ENCODE measurements at places on chromosomes 7 and 10.

- no peak for DNase-seq
Measured at GRCh38 chr7:139421123-139421522, 61.4 kb downstream of the LUC7L2 start.

DNA sequence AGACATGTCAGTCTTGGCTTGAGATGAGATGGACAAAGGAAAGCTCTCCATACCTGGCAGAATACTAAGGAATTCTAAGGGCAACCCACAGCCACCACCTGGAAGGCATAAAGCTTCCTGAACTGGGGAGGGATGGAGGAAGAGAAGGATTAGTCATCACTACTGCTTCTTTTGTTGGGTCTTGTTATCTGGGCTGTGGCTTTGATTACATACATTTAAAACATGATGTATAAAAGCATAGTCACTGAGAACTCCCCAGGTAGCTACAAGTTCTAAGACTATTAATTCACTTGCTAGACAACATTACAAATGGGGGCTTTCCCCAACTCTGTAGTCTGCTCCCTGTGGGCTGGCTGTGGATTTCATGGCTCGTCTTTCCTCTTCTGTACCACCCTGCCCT lies 58.2 kb downstream of the RBM33 start:
- DNase-seq, result no peak

- no peak for DNase-seq
Measured at GRCh38 chr10:74084955-74085354, 65.7 kb downstream of the AP3M1 start.

DNA sequence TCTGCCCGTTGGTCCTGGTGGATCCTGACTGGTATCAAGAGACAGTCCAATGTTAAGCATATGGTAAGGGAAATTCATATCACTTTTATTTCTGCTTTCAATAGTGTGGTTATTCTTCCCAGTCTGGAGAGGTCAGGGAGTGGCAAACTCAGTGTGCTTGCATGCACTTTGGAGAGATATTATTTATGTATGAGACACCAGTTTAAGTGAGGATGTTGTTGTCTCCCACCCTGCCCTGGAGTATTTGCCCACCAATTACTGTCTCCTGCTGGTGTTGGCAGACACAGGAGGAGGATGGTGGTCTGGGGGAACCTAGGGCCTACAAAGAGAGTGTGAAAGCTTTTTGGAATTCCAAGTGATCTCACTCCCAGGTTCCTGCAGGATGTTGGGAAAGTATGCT lies 59.7 kb downstream of the OR13A1 start:
- DNase-seq, result no peak

- DNase-seq, result no peak
Measured at GRCh38 chr10:1189166-1190051, 133.2 kb downstream of the WDR37 start.

- no peak for DNase-seq
Measured at GRCh38 chr10:34537629-34538231, 277.4 kb downstream of the PARD3 start.

DNA sequence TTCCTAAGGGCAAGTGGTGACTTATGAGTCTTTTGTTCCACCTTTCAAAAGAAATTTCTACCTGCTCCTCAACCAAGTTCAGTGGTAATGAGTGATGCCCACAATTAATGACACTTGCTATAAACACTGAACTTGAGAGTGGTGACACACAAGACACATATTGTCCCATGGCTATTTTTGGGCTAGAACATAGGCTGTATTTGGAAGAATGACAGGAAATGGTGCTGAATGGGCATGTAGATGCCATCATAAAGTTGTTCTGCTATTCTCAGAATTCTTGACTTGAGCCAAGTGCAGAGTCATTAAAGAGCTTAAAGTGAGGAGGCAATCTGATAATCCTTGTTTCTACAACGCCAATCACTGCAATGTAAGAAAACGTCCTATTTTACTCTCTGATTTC lies 313.3 kb downstream of the AGMO start:
- DNase-seq, result no peak

GRCh38 chr10:64365663-64366062 lies 844.5 kb downstream of the REEP3 start:
- no peak for DNase-seq

DNA sequence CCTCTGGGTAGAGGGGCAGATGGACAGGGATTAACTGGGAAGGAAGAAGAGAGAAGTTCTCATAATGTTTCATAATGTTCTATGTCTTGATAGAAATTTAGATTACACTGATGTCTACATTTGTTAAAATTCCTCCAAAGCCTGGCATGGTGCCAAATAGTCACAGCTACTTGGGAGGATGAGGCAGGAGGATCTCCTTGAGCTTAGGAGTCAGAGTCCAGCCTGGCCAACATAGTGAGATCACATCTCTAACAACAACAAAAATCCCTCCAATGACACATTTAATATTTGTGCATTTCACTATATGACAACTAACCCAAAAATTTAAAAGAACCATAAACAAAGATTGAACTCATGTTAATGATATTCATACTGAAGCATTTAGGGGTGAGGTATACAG lies 33.0 kb upstream of the PPP1R3C start:
- DNase-seq, result no peak

DNA sequence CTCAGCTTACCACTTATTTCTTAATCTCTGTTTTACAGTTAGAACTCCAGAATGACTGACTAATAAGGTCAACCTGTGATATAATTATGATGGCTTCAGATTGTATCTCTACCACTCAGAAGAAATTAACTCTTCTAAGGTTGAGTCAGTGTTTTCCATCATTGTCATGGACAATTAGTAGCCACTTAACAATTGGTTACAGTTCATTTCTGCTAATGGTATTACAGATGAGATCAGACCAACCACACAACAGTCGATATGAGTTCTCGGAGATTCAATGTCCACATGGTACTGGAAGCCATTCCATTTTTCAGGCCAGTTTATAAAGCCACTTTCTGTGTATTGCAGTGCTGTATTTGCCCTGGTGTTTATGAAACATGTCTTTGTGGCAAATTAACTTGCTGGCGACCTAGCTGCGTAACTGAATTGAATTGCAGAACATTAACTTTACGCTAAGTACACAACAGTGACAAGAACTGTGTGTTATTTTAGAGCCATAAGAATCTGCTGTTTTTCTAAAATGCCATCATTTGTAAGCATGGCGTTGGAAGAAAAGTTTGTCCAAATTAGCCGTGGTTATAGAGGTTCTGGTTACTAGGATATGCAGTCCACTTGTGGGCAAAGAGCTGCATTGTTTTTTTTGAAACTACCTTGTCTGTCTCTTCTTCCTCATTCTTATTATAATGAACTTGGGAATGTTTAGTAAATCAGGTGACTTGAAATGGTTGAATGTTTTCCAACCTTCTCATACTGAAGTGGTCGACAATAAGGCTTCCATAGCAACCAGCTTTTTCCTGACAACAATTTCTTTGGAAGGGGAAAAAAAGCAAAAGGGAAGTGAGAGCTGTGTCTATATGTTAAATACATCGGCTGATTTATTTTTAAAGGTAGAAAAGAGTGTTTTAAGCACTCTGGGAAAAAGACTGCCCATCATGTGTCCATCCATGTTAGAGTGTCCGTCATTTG lies 76.4 kb downstream of the CELF2 start:
- no peak for DNase-seq

- no peak for DNase-seq
Measured at GRCh38 chr10:125284875-125285597, 124.7 kb upstream of the CTBP2 start.

- no peak for DNase-seq
Measured at GRCh38 chr7:2883101-2883500, 39.0 kb upstream of the GNA12 start.

DNA sequence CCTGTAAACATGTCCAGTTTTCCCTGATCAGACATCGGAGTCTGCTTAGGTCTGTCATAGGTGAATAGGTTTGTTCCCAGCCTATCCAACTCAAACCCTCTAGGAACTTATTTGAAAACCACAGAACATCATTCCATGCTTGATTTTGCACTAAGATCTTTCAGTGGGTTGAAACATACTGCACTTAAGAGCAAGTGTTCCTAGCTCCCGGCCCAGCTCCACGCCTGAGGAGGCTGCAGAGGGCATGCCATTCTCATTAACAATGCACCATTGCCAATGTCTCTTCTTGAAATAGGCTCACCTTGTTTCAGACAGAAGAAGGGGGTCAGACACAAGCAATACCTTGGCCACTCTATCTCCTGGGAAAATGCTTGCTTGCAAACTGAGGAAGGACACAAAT lies 78.0 kb upstream of the EGR2 start:
- no peak for DNase-seq

GRCh38 chr10:70492786-70493659 lies 14.5 kb downstream of the PALD1 start:
- DNase-seq, result no peak
